ENCODE measurements at places on chromosomes 7 and 10. TPM values are rescaled to one million over a fixed set of nuclear protein-coding genes. Genes with fewer than 3 reads are reported as not detected.
A peak's percentile ranks its signal among the peaks of the same experiment; 100 is the strongest.

The CARD11 gene
- 9.7 TPM for total RNA-seq

- no peak for DNase-seq
These were observed 490.0 kb upstream of the LRRN3 start for GRCh38 chr7:110600956-110601355.

GRCh38 chr7:151662251-151662826 is 142.6 kb upstream of the RHEB start:
- peak; percentile 52 for DNase-seq

DNA sequence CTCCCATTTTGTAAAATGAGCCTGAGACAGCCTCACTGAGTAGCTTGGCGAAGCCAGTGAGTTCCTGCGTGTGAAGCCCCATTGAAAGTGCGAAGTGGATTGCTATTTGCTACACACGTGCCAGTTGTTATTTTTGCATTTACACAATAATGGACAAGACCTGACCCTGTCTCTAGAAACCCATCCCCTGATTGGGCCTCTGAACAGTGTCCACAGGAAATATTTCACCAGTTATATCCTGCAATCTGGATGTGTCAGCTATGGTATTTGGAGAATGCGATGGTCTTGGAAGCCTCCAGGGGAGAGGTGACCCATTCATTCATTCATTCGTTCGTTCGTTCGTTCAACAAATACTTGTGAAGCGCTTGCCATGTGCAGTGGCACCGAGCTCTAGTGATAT is 37.1 kb downstream of the COL13A1 start:
- no peak for DNase-seq

The CAMK2B gene
- 0.14 TPM for total RNA-seq

GRCh38 chr7:99713995-99714570 is 20.9 kb downstream of the CYP3A7 start:
- DNase-seq, result no peak

GRCh38 chr10:58518775-58519174 is 6.1 kb downstream of the BICC1 start:
- DNase-seq, result peak; percentile 80

DNA sequence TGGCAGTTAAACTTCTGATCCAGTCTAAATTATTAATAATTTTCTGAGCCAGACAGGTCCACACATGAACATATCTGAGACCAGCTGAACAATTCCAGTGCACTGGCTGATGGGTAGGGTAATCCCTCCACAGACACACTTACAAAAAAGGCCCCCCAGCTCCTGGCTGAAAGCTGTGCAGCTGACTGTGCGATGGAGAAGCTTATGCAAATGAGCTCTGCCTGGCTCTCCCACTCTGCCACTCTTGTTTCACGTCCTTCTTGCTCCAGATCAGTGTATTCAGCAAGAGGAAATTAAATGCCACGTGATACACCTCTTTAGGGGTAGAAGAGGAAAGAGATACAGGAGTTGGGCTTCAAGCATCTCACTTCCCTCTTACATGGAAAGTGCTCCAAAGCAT is 76.4 kb upstream of the FEZF1 start:
- DNase-seq, result no peak

The SMC3 gene
- total RNA-seq, result 15.9 TPM

- DNase-seq, result no peak
These were observed 69.4 kb downstream of the GOLGA7B start for GRCh38 chr10:97919012-97919411.

- DNase-seq, result no peak
These were observed 260.1 kb downstream of the WDR37 start for GRCh38 chr10:1316121-1316808.

DNA sequence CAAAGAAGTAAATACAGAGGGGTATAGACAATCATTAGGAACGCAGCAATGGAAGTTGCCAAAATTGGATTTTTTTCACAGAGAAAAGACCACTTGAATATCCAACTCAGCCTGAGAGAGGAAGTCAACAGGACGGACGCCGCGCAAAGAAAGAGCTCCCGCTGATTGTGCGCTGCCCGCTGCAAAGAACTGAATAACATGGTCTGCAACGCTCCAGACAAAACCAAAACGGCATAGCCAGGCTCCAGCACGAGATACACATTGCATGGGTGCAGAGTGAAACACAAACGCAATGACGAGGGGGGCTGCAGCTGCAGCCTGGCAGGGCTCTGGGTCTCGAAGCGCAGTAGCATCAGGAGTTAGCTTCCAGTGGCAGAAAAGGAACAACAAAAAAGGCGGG is 113.9 kb upstream of the MGMT start:
- no peak for DNase-seq

- peak; percentile 28 for DNase-seq
These were observed 16.9 kb upstream of the STMP1 start for GRCh38 chr7:135645296-135645904.

Data from Caki2 (cell line).